T-helper 9 cell (primary cell): ENCODE measurements at places on chromosomes 13 and 19.

GRCh38 chr19:35908973-35909683 lies 1.0 kb upstream of the TYROBP start:
- no peak for DNase-seq

GRCh38 chr13:98468361-98468760 lies 108.5 kb downstream of the STK24 start:
- DNase-seq, result no peak

- no peak for DNase-seq
Measured at GRCh38 chr13:100231176-100231575, 142.3 kb downstream of the PCCA start.

DNA sequence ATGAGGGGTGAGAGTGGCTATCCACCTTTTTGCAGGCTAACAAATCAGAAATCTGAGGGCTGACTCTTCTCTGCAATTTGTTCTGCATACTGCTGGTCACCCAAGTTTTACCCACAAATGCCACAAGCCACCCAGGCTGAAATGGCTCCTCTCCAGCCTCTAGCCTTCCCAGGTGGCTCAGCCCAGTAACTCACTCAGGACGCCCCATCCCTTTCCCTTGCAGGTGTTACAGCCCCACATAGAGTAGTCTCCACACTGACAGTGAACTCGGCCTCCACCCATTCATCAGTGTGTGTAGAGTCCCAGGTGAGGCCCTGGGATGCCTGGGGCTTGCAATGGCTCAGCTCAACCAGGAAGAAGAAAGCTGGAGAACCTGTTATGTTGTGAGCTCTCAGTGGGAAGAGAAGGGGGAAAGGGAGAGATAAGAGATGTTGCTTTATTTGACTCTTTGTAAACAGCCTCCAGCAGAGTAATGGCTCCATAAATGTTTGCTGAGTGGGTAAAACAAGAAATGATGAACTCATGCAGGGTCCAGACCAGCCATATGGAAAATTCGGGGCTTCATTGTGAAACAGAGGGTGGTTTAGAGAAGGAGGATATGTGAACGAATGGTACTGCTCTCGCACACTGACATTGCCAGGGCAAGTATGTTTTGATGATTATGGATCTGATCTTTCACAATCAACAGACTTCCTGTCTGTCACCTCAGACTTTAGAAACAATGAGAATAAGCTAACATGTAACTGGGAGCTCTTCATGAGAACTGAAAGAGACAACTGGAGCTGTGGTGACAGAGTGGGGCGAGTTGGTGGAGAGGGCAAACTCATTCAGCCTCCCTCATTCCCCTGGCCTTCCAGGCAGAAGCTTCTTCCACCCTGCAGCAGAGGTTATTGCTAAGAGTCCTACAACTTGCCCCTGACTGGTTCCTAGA lies 74.2 kb upstream of the RFC3 start:
- no peak for DNase-seq

DNA sequence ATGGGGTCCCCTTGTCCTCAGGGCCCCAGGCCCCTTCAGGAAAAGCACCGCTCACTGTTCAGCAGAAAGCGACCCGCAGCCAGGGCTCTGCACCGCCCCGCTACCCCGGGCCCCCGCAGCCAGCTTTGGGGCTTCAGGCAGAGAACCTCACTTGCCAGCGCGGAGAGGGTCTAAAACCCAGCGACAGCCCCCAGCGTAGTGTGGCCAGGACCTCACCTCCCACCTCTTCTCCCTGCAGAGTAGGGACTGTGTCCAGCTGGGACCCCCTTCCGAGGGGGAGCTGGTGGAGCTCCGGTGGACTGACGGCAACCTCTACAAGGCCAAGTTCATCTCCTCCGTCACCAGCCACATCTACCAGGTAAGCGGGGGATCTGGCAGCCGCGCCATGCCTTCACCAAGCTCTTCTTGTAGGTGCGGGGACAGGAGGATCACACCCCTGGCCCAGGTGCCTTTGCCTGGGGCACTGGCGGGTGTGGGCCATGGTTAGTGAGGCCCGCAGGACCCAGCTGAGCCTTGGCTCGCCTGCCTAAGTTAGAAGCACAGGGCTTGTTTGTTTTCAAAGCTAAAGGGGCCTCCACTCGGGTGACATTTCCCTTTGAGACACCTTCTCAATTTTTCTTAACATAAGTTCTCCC lies 175.7 kb downstream of the KDM4B start:
- DNase-seq, result no peak
